ENCODE measurements at places on chromosomes 2 and 18.

GRCh38 chr2:9076210-9076609, 72.7 kb upstream of the MBOAT2 start:
- DNase-seq = no peak

DNA sequence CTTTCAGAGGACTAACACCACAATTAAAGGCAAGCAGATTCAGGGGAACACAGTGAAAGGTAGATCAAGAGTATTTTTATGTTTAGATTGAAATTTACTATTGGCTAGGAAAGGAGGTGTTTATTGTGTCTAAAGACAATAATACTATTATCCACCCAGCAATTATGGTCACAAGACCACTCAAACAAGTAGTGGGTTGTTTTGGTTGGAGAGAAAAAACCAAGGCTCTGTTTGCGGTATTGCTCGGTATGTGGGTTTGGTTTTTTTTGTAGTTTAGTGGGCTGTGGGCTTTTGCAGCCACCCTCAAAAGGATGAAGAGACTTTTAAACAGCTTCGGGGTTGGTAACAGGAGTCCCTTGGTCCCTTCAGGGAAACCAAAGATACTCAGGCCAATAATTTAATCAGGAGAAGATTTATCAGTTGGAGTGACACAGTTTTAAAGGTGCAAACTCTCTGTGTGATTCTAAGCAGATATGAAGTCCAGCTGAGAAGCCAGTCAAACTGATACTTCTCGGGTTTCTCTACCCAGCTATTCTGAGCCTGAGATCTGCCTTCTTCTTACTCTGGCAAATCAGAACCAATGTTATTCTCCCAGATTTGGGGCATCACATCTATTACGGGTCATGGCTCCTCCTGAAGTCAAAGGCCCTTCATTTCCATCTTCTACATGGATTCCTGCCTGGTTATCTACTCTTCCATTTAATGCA, 55.3 kb downstream of the DCC start:
- DNase-seq = no peak

DNA sequence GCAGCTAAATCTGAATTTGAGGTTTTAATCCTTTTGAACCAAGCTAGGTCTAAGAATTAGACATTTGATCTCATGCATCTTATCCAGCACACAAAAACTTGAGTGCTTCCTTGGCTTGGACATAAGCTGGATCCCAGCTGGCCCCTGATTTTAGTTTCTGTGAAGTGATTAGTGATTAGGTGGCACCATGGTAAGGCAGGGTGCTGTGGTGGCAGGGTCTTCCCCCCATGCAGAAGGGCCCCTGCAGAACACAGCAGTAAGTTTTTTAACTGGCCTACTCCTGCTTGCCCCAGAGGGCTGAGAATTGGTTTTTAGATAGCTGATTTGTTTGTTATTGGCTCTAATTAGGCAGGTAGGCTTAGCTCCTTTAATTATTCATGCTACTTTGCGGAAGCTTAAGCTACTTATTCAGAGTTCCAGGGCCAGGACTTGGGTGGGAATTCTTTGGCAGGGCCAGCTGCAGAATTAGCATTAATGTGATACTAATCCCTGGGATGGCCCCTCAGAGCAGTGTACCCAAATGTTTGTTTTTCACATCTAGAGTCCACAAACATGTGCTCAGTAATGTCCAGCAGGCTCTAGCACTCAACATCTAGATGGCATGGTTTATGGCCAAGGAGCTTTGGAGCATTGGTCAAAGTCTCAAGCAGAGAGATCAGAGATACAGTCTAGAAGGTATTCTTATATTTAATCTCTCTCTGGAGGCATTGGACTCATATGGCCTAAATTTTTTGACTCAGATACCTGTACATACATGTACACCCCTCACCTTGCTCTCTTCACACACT, 99.6 kb downstream of the FMNL2 start:
- no peak for DNase-seq

DNA sequence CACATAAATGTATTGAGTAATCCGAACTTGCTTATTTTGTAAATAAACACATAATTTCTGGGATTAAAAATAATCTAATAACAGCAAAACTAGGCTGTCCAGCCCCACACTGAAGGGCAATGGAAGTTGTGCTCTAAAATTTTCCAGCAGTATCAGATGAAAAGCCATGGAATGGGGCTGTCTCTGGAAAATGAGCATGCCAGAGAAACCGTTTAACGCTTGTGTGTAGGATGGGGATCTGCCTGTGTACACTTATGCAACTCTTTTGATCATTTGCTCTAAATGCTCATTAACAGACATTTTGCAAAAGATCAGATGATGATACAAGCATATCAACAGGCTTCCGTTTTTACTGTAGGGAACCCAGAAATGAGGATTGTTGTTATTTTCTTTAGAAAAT, 177.6 kb downstream of the SLC8A1 start:
- DNase-seq = no peak

- no peak for DNase-seq
Observed at GRCh38 chr2:187581125-187581896, 27.1 kb upstream of the TFPI start.

GRCh38 chr18:3511980-3512379, 62.0 kb downstream of the TGIF1 start:
- DNase-seq = no peak

- no peak for DNase-seq
Observed at GRCh38 chr2:105739426-105739825, 5.3 kb upstream of the NCK2 start.

- DNase-seq = no peak
Observed at GRCh38 chr2:224260372-224261020, 141.4 kb downstream of the FAM124B start.

GRCh38 chr2:44051593-44052347, 56.0 kb upstream of the LRPPRC start:
- no peak for DNase-seq

DNA sequence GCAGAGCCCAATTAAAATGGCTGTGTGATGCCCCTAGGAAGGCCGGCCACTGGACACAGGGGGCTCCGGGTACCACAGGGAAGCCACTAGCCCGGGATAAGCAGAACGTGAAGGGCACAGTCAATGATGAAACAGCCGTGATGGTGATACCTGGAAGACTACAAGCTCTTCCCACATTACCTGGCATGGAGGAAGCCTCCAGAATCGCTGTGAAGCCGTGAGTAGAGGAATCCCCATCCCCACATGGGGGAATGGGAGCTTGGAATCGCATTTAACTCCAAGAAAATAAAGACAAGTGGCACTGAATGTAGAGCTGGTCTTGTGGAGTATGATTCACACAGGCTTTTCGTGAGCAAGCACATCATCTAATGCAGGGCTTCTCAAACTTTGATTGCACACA, 16.1 kb downstream of the GALNT14 start:
- DNase-seq = no peak

DNA sequence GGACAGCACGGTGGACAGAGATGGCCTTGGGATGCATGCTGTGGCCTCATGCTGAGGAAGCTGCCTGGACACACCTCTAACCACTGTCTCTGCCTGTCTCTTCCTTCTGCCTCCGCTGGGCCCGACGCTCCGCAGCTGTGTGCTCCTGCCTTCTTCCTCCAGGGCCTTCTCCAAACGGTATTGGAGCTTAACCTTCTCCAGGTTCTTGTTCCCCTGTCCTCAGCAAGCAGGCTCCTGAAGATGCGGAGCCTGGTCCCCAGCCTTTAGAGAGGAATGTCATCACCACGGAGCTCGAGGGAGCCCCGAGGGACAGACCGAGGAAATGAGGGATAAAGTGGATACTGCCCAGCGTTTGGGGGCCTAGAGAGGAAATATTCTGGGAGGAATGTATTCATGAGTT, 155.1 kb downstream of the DYSF start:
- peak; percentile 14 for DNase-seq

- no peak for DNase-seq
Observed at GRCh38 chr2:119004602-119005001, 62.6 kb downstream of the MARCO start.

- no peak for DNase-seq
Observed at GRCh38 chr2:120737340-120738101, 1.9 kb downstream of the GLI2 start.

GRCh38 chr2:154466226-154466625, 232.3 kb upstream of the KCNJ3 start:
- no peak for DNase-seq

GRCh38 chr2:85806358-85807118, 52.7 kb downstream of the ATOH8 start:
- DNase-seq = peak; percentile 14

DNA sequence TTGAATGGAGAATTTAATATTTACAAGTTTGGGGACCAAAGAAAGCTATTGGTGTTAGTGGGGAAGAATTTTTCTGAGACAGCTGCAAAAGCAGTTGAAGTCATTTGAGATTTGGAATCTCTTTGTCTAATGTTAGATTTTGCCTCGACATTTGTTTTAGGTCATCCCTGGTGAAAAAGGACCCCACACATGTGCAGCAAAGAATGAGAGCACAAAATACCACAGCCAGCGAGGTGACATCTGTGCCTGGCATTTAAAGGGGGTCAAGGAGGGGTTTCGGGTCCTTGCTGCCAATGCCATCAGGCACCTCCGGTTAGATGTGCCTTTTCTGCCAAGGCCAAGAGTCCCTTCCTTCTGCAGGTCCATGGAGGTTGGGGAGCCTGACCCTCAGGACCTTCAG, 173.3 kb downstream of the TRIB2 start:
- no peak for DNase-seq

DNA sequence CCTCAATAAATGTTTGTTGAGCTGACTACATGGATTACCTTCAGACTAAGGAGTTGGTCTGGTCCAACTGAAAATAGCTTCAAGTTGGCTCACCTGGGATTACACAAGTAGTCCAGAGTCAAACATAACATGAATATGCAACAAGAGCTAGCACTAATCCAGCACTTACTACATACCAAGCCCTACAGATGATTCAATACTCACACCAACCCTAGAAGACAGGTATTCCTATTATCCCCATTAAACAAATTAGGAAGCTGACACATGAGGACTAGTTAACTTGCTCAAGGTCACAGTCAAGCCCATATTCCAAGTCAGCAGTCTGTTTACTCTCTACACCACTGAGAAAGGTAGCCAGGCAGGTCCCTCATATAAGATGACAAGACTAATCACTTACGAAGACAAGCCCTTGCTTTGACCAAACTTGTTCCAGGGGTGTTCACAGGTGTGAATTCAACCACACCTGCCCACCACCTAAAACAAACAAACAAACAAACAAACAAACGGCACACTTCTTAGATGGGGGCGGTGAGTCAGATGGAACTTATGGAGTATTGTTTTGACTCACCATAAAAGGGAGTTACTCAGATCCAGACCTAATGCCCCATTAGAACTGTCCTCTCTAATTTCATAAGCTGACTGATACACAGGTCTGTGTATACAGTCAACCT, 29.1 kb downstream of the TMEM131 start:
- DNase-seq = no peak

- DNase-seq = no peak
Observed at GRCh38 chr2:148992448-148992847, 46.1 kb upstream of the LYPD6B start.

DNA sequence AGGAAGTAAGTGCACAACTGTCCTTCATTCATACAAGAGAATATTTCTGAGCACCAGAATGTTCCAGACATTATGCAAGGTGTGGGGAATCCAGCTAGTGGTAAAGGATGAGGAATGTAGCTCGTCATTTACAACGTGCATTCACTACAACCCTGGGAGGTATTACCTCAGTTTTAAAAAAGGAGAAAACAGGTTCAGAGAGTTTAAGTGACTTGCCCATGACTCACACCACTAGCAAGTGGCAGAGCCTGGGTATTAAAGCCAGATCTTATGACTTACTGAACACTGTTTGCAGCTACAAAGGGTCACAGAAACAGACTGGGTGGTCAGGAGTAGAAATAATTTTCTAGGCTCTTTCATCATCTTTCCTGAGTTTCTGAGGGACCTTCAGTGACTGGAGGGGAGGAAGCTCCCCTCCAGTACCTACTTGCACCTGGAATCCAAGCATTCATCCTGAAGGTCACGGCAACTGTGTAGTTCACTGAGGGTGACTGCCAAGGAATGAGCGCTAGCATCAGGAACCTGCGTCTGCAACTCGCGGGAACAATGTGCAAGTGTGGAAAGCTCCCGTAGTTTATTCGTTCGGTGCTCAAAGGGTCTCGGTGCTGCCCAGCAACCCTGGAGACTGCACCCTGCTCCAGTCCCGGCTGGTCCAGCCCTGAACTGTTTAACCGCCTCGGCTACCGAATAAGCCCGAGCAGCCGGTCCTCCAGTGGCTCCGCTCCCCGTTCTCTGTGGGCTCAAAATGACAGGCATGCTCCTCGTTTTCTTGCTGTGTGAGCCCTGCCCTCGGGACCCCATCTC, 647 bp downstream of the CCDC121 start:
- no peak for DNase-seq

DNA sequence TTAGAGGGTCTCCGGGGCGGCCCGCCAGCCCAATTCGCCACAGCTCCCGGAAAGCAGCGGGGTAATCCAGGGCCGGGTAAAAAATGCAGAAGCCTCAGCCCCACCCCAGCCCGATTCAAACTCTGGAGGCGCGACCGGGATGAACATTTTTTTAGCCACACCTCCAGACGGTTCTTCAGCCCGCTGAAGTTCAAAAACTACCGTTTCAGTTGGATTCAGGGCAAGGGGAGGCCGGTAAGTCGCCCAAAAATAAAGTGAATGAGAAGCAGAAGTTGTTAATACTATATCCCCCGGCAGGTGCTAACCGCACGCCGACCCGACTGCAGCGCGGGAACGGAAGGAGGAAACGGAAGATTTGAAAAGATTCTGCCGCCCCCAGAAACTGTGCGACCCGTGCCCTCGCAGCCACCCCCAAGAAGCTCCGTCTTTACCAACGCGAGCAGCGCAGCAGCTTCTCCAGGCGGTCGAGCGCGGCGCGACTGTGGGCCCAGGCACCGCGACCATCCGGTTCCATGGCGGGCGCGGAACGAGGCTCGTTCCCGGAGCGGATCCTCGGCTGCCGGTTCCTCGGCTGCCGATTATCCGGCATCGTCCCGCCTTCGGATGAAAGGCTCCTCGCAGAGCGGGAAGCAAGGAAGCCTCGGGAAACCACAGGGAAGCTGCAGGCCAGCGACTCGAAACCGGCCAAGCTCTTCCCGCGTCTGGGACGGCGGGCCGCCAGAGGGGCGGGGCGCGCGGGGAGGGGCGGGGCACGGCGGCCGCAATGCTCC, at the start of gene BARD1:
Gene BARD1 (minus strand): TSS at position 703 of the 770 bp plus-strand sequence. CDS start 114 bp downstream, at position 589.
- DNase-seq = no peak

DNA sequence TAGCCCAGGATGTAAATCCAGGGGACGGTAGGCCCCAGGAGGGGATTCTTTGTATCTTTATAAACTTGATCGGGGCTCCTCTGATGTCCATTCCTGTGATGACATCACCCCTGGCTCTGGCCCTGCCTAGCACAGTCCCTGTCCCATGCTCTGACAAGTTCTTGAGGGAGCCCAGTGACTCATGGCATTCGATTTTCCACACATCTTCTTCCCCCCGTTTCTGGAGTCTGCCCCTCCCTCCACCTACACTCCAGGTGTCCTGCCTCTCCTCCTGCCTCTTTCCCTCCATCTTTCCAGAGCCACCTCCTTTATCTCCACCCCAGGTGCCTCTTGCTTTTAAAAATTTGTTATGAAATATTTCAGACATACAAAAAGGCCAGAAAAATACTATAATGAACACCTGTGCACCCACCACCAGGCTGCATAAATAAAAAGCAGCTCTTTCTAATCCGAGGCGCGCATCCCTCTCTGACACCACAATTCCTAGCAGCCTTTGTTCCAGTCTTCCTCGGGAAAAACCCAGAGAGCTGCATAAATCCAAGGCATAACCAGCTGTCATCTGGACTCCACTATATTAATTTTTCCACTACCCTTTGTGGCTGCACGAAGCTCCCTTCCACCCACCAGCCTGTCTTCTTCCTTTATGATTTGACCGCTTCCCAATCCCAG, 207.7 kb downstream of the ZBTB7C start:
- DNase-seq = no peak

- DNase-seq = no peak
Observed at GRCh38 chr2:169073211-169073962, 4.0 kb downstream of the DHRS9 start.
